ENCODE measurements at places on chromosomes 5 and 9.

DNA sequence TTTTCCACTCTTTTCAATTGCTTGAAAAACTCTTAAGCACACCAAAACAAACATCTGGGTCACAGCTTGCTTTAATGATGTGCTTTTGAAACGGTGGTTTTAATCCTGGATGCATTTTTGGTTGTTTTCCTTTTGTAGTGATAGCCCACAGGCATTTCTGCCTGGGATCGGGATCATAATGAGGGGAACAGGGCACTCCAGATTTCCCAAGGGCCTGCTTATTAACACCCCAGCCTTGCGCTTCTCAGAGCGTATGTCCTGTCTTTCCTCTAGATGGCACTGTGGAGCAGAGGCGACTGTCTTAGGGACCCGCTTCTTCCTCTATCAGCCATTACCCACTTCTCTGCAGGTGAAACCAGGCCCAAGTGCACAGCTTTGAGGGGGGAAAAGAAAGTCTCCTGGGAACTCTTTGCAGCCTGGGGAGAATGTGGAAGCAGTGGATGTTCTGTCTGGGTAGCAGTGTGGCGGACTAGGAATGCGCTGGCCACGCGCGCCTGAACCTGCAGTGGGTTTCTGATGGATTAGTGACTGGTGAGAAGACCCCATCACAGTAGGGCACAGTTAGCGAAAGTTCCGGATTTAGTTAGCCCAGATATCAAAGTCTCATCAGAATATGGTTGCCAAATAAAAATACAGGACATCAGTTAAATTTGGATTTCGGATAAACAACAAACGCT, 190.1 kb downstream of the GNA14 start:
- peak; percentile 12 for DNase-seq

GRCh38 chr5:122494109-122494508, 182.1 kb downstream of the SNCAIP start:
- DNase-seq = no peak

GRCh38 chr5:140165923-140166270, 9.1 kb upstream of the CYSTM1 start:
- no peak for DNase-seq

DNA sequence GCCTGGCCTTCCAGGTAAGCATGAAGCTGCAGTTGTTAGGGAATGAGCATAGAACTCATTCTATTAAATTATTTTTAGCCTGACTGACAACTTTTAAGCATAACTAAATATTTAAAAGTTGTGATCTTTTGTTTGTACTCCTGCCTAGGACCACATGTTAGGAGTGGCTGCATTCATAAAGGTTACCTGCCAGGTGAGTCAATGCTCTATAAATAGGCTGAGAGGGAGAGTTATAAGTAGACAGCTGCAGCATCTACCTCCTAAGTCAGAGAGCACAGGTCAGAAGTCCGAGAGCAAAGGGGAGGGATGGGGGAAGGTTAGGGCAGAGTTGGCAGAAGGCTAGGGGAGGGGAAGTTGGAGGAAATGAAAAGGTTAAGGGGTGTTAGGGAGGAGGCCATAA, 292.4 kb upstream of the TLE4 start:
- no peak for DNase-seq

DNA sequence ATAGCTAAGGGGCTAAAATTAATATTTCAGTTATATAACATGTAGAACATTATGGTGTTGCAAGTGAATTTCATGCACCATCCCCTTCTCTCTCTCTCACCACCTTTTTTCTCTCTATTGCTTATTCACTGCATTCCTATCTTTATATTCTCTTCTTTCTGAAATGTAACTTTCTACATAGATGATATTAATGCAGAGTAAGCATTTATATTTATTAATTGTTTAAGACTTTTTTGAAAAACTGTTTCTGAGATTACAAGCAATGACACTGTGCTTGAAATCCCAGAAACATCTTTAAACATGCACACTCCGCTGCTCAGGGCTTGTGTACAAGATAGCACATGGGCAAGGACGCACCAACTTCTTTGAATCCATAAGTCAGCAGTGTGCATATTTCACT, 567.7 kb upstream of the SGCD start:
- DNase-seq = no peak

- DNase-seq = no peak
Measured at GRCh38 chr5:14316471-14316870, 173.3 kb downstream of the TRIO start.

All from stimulated activated CD8-positive, alpha-beta memory T cell treated with anti-CD3 and anti-CD28 coated beads, Interleukin-7, amount 100 ng/mL, for 1 hour (primary cell).